ENCODE measurements at places on chromosomes 13 and 19.

- no peak for DNase-seq
- H3K4me3 ChIP-seq, result no peak overlapping the region
- H3K36me3 ChIP-seq, result no peaks in the 10 kb centered on the region
Measured at GRCh38 chr19:28319918-28320317, 893.0 kb downstream of the UQCRFS1 start.

DNA sequence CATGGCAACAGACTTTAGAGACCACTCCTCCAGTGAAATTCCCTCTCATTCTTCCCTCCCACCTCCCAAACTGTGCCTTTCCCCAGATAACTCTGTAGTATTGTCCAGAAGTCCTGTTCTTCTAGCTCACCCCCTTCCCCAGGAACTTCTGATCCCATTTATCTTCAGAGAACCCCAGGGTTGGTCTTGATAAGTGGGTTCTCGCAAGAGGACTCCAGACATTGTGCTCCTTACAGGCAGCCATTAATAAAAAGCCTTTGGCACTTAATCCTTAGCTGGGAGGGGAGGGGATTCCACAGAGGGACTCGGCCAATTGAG lies 1.9 kb downstream of the LTBP4 start:
- peak; percentile 46 for DNase-seq
- no peaks in the 10 kb centered on the region for H3K27me3 ChIP-seq
- peaks cover 13% of the 10 kb centered on the region for H3K4me1 ChIP-seq
- peak overlapping the region; percentile 60 for H3K4me3 ChIP-seq
- peak overlapping the region; percentile 87 for H3K27ac ChIP-seq
- no peaks in the 10 kb centered on the region for H3K36me3 ChIP-seq

GRCh38 chr13:71522941-71523526 lies 344.0 kb downstream of the DACH1 start:
- H3K4me3 ChIP-seq, result no peak overlapping the region
- no peak for DNase-seq
- H3K27ac ChIP-seq, result no peak overlapping the region
- no peaks in the 10 kb centered on the region for H3K36me3 ChIP-seq
- no peaks in the 10 kb centered on the region for H3K4me1 ChIP-seq

DNA sequence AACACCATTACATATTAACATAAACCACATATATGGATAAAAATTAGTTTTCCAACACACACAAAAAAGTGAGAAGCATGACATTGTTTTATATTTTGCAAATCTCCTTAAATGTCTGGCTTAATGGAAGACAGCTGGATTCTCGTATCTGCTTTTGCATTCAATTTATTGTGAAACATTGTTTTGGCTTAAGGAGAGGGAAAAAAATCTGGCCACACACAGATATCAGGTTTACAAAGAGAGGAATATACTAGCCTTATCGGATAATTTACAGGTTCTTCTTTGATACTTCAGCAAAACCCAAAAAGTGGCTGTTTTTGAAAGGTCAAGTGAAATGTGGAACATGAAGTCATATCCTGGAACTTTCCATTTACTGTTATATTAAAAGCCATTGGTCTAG lies 523.5 kb upstream of the ARGLU1 start:
- no peak overlapping the region for H3K27ac ChIP-seq
- H3K36me3 ChIP-seq, result no peaks in the 10 kb centered on the region
- no peaks in the 10 kb centered on the region for H3K4me1 ChIP-seq
- H3K4me3 ChIP-seq, result no peak overlapping the region

GRCh38 chr19:3006075-3006767 lies 22.9 kb downstream of the TLE2 start:
- H3K4me1 ChIP-seq, result no peaks in the 10 kb centered on the region
- DNase-seq, result no peak
- no peaks in the 10 kb centered on the region for H3K27me3 ChIP-seq

Data from ovary (tissue), 10 donors.